ENCODE measurements at places on chromosomes 6 and 20.

GRCh38 chr6:153618371-153619322, 420.4 kb upstream of the OPRM1 start:
- DNase-seq = no peak

- no peak for DNase-seq
Observed at GRCh38 chr6:94673251-94673650, 904.1 kb upstream of the MANEA start.

DNA sequence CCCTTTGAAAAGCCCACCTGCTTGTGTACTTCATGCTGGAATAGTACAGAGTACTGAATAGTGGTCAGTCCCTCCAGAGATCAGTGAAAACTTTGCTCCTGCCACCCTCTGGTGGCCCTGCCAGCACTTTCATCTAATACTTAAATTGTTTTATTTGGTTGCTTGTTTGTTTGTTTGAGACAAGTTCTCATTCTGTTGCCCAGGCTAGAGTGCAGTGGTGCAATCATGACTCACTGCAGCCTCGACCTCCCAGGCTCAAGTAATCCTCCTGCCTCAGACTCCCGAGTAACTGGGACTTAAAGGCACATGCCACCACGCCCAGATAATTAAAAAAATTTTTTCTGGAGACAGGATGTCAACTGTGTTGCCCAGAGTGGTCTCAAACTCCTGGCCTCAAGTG, 9.1 kb downstream of the FAM83D start:
- no peak for DNase-seq

DNA sequence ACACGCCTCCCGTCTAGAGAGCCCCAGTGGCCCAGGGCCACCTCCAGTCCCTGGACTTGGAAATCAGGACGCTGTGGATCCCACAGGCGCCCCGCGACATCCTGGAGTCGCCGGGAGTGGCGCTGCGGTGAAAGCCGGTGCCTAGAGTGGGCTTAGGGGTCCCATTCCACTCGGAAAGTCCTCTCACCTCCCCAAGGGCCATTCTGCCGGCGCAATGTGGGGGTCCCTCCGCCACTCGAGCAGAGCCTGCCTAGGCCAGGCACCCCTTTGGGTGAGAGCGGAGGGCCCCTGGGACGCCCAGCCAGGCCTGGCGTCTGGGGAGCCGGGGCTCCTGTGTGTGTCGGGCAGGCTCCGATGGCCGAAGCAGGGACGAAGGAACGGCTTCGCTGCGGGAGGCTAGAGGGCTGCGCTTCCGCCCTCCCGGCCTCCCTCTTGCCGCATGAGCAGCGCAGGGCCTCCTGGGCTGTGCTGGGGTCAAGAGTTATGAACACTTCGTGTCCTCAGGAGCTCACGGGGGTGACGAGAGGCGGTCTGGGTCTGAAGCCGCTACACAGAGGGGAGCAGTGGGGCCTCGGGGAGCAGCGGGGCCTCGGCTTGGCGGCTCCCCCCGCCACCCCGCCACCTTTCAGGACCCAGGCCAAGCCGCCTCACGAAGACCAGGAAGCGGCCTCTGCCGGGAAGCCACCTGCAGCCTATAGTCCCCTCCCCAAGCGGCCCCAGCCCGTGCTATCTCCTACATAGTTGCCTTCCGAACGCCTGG, 13.6 kb downstream of the POU3F2 start:
- no peak for DNase-seq

- DNase-seq = no peak
Observed at GRCh38 chr6:137087902-137088301, 43.1 kb upstream of the IL20RA start.
